ENCODE measurements at places on chromosomes 5 and 9.

- no peak for DNase-seq
Observed at GRCh38 chr9:35748242-35748857, 678 bp downstream of the GBA2 start.

GRCh38 chr9:85290019-85290418 is 451.7 kb downstream of the AGTPBP1 start:
- no peak for DNase-seq

- peak; percentile 98 for DNase-seq
Observed at GRCh38 chr9:112072721-112073638, 102.1 kb downstream of the SUSD1 start.

GRCh38 chr5:32388432-32389129 is 56.0 kb downstream of the ZFR start:
- DNase-seq, result peak; percentile 14

- no peak for DNase-seq
Observed at GRCh38 chr5:72284559-72285423, 35.2 kb downstream of the MRPS27 start.

All from AG09309 (cell line).